ENCODE measurements at places on chromosomes 4 and X.
A peak's percentile ranks its signal among the peaks of the same experiment; 100 is the strongest.

GRCh38 chr4:38762560-38762959, 20.2 kb downstream of the TLR10 start:
- DNase-seq, result no peak

DNA sequence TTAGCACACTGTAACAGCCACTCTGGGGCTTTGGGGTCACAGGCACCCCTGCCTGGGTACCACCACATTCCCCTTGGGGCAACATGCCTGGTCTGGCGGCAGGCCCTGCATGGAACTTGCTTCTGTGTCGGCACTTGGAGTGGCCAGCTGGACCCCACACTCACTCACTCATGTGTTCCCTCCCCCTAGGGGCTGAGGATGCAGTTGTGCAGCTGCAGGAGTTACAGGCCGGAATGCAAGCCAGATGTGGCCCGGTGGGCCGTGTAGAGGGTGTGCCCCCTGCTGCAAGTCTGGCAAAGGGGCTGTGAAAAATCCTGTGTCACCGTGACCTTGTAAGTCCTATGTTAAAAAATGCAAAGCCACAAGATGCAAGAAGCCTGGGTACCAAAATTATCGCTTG, 34.2 kb downstream of the ATXN3L start:
- no peak for DNase-seq

GRCh38 chrX:53305996-53306937, 24.9 kb upstream of the IQSEC2 start:
- DNase-seq, result no peak

GRCh38 chr4:2754848-2755819, 1.0 kb downstream of the TNIP2 start:
- DNase-seq, result no peak

- no peak for DNase-seq
Measured at GRCh38 chrX:152575331-152575730, 62.4 kb upstream of the GABRQ start.

DNA sequence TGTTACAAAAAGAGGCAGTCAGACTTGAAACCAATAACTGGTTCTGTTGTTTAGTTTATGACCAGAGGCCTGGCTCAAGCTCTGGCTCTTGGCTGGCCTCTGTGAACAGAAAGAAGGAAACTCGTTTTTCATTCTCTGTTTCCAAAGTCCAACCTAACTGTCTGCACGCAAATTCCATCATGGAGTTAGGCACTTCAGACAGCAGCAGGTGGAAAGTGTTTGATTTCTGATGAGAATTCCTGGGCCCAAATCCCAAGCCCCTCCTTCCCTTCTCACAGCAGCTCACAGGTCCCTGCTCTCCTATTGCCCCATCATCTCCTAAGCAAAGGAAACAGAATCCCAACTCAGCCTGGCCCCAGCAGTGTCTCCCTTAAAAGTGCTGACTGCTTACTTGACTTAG, 42.8 kb upstream of the FGF16 start:
- DNase-seq, result no peak

DNA sequence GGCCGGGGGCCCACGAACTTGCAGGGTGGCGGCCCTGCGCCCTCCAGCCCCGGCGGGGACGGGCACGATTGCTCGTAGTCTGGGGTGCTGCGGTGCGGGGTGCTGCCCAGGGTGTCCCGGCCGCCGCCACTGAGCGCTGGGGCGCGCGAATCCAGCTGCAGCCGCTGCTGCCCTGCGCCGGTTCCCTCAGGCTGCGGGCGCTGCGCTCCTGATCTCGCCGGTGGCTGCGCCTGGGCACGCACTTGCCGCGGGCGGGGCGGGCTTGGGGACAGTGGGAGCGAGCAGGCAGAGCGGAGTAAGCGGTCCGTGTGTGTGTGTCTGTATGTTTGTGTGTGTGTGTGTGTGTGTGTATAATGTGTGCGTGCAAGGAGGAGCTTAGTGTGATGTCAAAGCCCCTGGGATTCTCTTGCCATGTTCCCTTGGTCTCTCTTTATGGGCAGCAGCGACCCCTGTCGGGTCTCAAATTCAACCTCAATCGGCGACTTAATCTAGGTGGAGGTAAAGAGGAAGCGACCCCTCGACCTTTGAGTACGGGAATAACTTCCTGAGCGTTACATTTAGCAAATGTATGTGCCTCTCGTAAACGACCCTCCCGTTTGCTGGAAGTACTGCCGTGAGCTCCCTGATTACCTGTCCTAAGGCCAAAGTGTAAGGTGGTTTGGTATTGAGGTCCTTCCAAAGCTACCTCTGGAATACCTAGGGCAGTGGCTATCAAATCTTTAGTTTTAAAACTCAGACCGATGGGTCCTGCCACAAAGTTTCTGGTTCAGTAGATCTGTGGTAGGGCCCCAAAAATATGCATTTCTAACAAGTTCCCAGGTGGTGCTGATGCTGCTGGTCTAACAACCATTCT, at the start of gene RNF150:
RNF150 (minus strand) TSS at position 324 of the 853 bp plus-strand sequence.
- DNase-seq, result peak; percentile 90

DNA sequence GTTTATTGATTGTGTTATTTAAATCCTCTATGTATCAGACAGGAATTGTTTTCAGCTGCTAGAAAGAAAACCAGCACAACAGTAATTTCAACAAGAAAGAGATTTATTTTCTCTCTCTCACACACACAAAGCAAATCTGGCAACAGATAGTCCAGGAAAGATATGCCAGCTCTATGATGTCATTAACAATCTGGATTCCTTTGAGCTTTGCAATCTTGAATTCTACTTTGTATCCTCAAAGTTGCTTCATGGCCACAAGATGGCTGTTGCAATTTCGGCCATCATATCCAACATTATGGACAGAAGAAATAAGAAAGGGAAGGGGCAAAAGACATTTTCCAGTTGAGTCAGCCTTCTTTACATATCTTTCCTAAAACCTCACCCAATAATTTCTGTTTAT, 19.8 kb upstream of the FMR1 start:
- DNase-seq, result no peak
